CD4-positive, alpha-beta T cell treated with Interleukin-4 for 1 hour (primary cell): ENCODE measurements at places on chromosomes 11 and 22.

GRCh38 chr22:22452996-22453686 is 55.4 kb downstream of the ZNF280B start:
- no peak for DNase-seq

- DNase-seq, result no peak
Measured at GRCh38 chr11:2574043-2574552, 125.7 kb downstream of the KCNQ1OT1 start.

DNA sequence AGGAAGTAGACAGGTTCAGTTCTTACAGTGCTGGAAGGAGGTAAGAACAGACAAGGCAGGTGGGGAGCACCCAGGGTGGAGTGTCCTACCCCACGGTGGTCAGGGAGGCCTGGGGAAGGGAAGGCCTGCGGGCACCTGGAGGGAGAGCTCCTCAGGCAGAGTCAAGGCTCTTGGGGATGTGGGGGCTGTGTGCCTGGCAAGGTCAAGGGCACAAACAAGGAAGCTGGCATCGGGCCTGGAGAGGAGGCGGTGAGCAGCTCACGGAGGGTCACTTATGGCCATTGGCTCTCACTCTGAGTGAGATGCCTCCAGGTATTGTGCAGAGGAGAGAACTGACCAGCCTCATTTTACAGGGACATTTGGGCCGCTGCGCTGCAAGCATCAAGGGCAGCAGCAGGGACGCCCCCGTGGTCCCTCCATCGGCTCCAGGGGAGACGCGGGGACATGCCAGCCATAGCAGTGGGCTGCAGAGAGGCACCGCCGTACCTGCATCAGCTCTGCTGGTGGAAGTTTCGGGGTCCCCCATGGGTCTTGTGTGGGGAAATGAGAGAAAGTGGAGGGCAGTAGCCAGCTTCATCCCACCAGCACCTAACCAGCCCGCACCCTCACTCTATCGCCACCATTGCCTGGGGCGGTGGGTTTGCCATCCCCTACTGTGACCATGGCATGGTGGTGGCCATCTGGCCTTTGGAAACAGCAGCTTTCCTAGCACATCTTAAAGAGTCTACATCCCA is 37.5 kb upstream of the RTL6 start:
- no peak for DNase-seq

GRCh38 chr22:22786301-22787115 is 101.1 kb upstream of the IGLL5 start:
- DNase-seq, result no peak

GRCh38 chr22:38755911-38756532 is at the start of gene SUN2:
SUN2 (minus strand) TSS chr22:38755998; CDS start chr22:38752628, 3,370 bp downstream.
- DNase-seq, result peak; percentile 94

- no peak for DNase-seq
Measured at GRCh38 chr11:92768121-92768840, 201.2 kb upstream of the MTNR1B start.

GRCh38 chr11:9530020-9530621 is 43.3 kb upstream of the WEE1 start:
- no peak for DNase-seq

- DNase-seq, result no peak
Measured at GRCh38 chr11:75214843-75215242, 25.7 kb upstream of the TPBGL start.
